Cortex of kidney (tissue), 1 donor: ENCODE measurements at places on chromosomes 2 and 18.

- DNase-seq, result no peak
These were observed 34.0 kb downstream of the PIGN start for GRCh38 chr18:62152844-62153243.

- no peak for DNase-seq
These were observed 184.7 kb downstream of the MREG start for GRCh38 chr2:215828528-215829184.

DNA sequence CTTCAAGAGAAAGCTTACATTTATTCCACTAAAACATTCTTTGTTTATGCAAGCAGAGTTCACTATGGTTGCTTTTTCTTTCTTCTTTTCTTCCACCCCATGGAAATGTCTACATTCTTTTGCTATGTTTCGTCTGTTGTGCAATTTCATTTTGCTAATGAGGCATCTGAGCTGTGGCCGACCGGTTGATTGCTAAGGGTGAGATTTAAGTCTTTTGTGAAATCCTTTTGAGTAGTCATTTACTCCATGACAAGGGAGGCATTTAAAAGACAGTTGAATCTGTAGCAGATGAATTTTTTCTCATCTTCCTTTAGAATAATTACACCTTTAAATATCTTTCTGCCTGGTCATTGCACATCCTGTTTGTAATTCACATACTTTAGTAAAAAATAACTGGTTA is 324.1 kb upstream of the THUMPD2 start:
- DNase-seq, result no peak

GRCh38 chr18:5588529-5588928 is 44.7 kb upstream of the EPB41L3 start:
- no peak for DNase-seq

DNA sequence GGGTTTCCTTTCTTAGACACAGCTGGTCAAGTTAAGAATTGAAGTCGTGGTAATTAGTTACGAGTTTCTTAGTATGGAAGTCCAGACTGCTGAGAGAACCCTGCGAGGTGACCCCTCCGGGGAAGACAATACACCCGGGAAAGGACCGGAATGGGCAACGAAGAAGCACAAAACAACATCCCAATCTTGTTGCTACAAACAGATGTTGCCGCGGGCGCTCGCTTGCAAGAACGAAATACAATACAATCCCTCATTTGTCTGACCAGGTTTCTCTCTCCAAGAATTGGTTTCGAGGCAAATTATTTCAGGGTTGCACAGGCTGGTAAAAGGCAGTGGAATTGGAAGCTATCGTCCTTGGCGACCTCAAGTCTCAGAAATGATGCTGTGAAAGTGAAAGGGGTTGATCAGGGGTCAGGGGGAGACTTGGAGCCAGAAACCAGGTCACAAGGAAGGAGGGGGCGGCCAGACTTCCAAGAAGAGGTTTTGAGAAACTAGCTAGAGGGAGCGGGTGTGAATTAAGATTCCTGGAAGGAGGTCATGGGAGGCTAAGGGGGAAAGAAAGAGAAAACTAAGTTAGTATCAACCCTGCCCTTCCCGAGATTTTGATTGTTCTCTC is 401.9 kb downstream of the HRH4 start:
- DNase-seq, result no peak
